ENCODE measurements at places on chromosomes 12 and 14. TPM values are rescaled to one million over a fixed set of nuclear protein-coding genes. Genes with fewer than 3 reads are reported as not detected.

GRCh38 chr12:94173660-94174265 is 25.4 kb downstream of the PLXNC1 start:
- no peak for DNase-seq

DNA sequence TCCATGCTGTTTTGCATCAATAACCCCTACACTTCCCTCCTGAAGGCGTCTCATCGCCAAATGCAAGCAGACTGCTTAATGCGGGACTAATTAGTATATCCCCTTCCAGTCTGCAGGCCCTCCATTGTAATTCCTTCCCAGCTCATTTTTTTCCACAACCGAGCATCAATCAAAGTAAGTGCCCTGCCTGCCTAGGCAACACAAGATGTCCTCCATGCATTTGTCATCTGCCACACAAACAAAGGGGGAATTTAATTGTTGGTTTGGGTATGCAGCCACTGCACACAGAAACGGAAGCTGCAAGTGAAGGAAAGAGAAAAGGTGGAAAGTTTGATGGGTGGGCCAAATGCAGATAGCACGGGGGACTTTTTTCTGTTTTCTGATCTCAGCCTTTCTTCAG is 168.0 kb downstream of the EGLN3 start:
- no peak for DNase-seq

DNA sequence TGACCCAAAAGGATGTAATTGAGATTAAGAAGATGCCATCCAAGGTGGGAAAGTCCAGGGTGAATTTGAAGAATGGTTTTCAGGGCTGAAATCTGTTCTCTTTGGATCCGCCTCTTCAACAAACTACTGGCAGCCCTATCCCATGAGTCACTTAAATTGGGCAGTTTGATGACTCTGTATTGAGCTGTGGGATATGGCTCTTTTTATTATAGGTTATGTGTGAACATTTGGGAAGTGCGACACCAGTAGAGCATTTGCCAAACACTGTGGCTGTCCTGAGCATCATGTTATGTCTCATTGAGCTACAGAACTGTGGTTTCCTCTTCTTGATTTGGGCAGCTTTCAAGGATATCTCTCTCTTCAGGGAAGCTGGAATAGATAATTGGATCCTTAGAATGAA is 22.3 kb downstream of the IFT43 start:
- DNase-seq: no peak

Gene GDF3
- polyA plus RNA-seq: 0.47 TPM

DNA sequence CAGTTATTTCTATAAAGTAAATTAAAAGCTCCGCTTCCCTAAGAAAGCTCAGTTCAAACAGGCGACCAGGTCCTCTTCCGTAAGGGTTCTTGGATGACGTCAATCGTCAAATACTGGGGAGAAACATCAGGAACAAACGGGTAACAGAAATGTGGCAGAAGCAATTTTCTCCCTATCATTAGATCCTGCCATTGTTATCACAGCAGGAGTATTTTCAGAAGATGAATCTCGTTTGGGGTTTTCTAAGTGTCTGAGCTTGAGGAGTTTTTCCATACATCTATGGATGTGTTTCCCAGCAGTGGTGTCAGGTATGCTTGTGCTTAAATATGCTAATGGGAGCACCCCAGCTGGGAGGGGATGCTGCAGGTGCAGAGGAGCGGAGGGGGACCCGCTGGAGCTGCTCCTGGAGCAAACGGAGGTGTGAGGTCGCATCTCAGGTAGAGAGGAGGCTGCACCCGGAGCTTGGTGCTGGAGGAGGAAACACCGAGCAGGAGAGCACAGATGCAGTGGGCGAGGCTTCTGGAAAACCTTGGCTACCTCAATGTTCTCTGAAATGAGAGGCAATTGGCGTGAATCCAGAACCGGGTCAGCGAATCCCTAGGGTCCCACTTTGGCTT is 795.5 kb downstream of the AACS start:
- no peak for DNase-seq

- DNase-seq: peak; percentile 31
Measured at GRCh38 chr14:79740066-79740601, 471.2 kb downstream of the DIO2 start.

DNA sequence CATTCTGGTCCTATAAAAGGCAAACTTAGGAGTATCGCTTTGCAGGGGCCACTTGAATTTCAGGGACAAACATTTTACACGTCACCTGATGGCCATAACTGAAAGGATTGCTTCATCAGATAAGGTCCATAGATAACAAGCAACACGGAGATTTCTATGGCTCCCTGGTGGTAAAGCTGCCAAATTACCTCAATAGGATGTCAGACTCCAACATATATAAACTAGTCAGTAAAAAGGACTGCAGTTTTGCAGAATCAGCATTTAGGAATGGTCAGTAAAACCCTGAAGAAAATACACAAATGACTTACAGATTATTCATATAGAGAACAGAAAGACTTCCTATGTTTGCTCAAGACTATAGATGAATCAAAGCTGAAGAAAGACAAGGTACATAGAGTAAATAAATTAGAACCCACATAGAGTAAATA is 66.1 kb upstream of the GRIP1 start:
- no peak for DNase-seq

DNA sequence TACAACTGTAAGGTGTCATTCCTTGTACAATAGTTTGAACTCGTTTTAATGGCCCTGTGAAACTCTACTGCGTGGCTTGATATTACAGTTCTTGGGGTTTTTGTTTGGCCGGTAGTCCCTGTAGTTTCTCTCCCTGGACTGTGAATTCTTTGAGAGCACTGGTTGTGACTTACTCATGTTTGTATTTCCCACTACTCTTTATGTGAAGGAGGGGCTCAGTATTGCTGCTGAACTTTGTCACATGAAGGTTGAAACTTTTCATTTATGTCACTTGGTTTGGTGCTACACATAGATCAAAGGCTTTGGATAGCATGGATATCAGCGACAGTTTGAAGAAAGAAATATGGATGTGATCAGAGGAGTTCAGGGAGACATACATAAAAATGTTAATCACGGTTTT is 1.5 kb upstream of the POU6F1 start:
- no peak for DNase-seq

Gene AICDA
- 0.34 TPM for polyA plus RNA-seq

GRCh38 chr12:14148489-14149270 is 167.3 kb upstream of the GRIN2B start:
- DNase-seq: no peak

Measured in renal pelvis (tissue), 12 donors.